ENCODE measurements at places on chromosomes 5 and 9.

DNA sequence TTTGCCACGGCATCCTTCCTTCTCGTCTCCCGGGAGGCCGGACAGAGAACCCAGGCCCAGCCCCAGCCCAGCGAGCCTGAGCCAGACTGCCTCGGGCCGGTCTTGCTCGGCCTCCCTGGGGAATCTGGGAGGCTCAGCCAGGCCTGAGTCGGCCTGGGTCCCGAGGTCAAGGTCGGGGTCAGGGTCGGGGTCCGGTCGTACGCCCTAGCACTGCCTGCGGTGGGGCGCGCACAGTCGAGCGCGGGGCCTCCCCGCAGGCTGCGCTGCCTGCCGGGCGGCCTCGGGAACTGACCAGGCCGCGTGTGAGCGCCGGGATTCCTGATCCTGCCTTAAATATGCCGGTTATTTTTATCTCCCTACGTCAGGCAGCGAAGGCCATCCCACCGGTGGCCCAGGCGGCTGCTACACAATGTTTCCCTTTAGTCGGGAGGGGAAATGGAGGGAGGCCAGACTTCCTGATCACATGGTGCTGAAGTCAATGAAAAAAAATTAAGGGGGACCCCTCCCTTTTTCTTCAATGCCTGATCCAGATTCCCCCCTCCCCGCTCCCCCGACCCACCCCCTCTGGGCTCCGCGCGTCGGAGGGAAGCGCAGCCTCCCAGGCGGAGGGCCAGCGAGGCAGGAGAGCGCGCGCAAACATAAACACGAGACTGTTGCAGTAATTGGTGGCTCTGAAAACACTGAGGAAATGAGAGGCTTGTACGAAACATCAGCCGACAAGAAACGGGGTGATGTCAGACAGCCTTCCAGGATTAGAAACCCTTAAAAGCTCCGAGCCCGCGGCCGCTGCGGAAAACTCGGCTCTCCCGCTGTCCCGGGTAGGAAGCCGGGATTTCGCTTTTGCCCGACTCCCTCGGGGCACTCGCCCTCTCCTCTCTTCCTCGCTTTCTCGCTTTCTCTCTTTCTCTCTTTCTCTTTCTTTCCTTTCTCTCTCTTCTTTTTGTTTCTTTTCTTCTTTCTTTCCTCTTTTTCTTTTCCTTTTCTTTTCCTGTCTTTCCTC lies 148.2 kb upstream of the KLF4 start:
- H3K36me3 ChIP-seq = no peaks in the 10 kb centered on the region
- H3K4me1 ChIP-seq = no peaks in the 10 kb centered on the region
- H3K27ac ChIP-seq = no peak overlapping the region
- DNase-seq = no peak
- H3K4me3 ChIP-seq = no peak overlapping the region

- no peak overlapping the region for H3K4me3 ChIP-seq
- H3K36me3 ChIP-seq = no peaks in the 10 kb centered on the region
- DNase-seq = no peak
- no peaks in the 10 kb centered on the region for H3K4me1 ChIP-seq
Observed at GRCh38 chr9:13750061-13750460, 470.6 kb upstream of the MPDZ start.

DNA sequence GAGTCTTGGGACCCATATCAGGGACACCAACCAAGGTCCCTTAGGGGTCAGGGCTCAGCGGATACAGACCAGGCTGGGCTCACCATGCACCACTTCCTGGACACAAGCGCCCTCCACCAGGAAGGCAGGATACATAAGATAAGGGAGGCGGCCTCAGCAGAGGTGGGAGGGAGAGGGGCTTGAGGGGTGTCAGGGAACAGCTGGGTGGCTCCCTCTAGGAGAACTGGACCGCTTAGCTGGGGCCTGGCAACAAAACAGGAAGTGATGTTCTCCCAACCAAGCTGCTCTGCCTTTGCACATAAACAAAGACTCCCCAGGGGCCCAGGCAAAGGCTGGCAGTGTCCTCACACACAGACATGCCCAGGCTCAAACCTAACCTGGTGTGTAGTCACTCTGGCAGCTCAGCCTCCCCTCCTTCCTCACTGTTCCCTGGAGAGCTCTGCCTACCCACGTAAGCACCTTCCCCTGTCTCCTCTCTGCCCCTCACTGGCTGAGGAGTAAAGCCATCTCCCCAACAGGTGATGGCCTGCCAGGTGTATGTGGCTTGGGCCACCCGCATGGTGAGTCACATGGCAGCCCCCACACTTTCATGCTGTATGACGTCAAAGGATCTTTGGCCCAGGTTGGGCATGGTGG lies 5.8 kb upstream of the BICD2 start:
- H3K36me3 ChIP-seq = no peaks in the 10 kb centered on the region
- H3K27ac ChIP-seq = no peak overlapping the region
- no peaks in the 10 kb centered on the region for H3K27me3 ChIP-seq
- H3K4me1 ChIP-seq = peaks cover 11% of the 10 kb centered on the region

GRCh38 chr9:71271602-71272001 lies 150.2 kb upstream of the TRPM3 start:
- no peaks in the 10 kb centered on the region for H3K4me1 ChIP-seq
- H3K27ac ChIP-seq = no peak overlapping the region
- no peak for DNase-seq
- H3K4me3 ChIP-seq = no peak overlapping the region

DNA sequence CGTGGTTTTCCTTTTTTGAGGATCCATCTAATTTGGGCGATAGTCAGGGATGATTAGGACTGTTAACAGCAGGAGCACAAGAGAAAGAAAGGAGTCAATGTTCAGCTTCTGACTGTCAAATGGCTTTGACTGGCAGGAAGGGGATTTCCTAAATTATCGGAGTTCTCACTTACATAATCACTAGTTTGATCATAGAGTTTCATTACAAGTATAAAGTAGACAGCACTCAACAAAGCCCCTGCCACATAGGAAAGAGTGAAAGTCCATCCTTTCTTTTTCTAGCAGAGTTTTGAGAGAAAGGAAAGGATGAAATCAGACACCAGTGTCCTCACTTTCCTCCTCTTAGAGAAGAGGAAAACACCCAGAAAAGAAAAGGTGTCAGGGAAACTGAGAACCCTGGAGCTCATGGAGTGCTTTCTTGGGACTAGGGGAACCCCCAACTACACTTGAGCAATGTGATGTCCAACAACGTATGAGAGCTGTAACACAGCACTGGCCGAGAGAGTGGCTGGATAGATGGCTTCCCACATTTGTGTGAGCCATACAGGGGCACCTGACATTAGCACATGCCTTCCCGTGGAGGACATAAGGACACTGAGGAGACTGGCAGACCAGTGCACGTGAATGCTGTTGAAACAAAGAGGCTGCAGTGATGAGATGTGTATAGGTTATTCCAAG lies 26.0 kb upstream of the LPAR1 start:
- no peaks in the 10 kb centered on the region for H3K36me3 ChIP-seq
- H3K27me3 ChIP-seq = no peaks in the 10 kb centered on the region
- H3K4me3 ChIP-seq = no peak overlapping the region
- no peaks in the 10 kb centered on the region for H3K4me1 ChIP-seq
- no peak for DNase-seq

DNA sequence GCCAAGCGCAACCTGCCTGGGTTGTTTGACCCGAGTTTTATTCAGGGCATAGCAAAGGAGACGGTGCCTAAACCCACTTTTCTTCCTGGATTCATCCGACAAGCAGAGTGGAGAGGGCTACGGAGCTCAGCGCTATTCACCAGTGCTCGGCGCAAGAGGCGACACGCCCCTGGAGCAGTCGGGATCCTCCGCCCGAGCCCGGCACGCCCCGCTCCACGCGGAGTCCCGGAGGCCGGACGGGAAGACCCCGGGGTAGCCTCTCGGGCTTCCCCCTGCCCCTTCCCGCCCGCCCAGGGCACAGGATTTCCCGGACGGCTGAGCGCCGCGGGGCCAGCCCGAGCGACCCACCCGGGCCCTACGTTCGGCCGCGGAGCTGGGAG lies 427 bp downstream of the SERINC5 start:
- H3K27ac ChIP-seq = peak overlapping the region; percentile 86
- no peaks in the 10 kb centered on the region for H3K27me3 ChIP-seq
- DNase-seq = peak; percentile 23
- H3K4me1 ChIP-seq = peaks cover 21% of the 10 kb centered on the region

DNA sequence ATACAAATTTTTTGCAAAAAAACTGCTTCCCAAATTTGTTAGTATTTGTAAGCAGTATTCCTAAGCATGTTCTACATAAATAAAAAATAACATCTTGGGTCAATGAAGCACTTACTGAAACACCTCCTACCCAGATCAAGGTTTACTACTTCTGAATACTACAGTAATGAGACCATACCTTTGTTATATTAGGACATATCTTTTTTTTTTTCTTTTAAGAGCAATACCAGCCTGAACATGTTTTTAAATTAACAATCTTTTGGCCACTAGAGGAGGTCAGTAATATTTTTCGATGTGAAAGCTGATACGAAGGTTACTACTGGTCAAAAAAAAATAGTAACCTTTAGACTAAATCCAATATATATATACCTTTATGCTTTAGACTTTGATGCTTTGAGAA lies 72.7 kb downstream of the CERT1 start:
- H3K27me3 ChIP-seq = no peaks in the 10 kb centered on the region
- no peaks in the 10 kb centered on the region for H3K36me3 ChIP-seq
- H3K4me1 ChIP-seq = no peaks in the 10 kb centered on the region

- no peak for DNase-seq
- no peak overlapping the region for H3K4me3 ChIP-seq
- no peaks in the 10 kb centered on the region for H3K36me3 ChIP-seq
- no peak overlapping the region for H3K27ac ChIP-seq
Observed at GRCh38 chr5:160133071-160133917, 14.0 kb upstream of the PWWP2A start.

DNA sequence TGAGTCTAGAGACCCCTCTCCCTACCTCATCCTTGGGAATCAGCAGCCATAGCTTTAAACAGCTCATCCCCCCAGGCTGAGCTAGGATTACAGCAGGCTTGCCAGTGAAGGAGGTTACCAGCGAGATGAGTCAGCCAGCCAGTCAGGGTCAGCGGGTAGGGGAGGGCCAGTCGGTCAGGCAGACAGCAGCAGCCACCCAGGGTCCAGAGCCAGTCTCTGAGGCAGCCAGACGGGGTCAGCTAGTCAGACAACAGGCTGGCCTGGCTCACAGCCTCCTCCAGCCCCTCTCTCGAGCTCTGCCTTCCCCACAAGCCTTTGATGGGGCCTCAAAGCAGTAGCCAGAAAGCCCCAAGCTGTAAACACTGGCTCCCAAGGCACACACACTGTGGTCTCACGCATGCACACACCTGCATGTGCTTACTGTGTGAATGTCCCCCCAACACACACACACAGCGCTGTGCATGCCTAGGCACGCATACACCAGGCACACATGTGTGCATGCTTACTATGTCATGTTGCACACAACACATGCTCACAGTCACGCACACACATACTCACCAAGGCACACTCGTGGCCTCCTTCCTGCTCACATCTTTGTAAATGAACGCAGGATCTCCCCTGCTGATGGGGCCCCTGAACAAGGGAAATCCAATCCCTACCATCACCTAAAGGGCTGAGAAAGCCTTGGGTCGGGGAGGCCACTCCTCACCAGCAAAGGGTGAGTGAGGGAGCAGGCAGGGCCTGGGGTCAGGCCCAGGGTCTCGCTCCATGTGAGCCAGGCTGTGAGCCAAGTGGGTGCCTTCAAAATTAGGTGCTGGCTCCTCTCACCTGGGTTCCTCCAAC lies 28.2 kb upstream of the CPLX2 start:
- H3K36me3 ChIP-seq = no peaks in the 10 kb centered on the region
- no peak overlapping the region for H3K27ac ChIP-seq
- no peak for DNase-seq
- H3K4me3 ChIP-seq = no peak overlapping the region
- H3K4me1 ChIP-seq = no peaks in the 10 kb centered on the region
- no peaks in the 10 kb centered on the region for H3K27me3 ChIP-seq

GRCh38 chr9:129868872-129869486 lies 33.7 kb downstream of the USP20 start:
- DNase-seq = peak; percentile 92
- H3K4me1 ChIP-seq = peaks cover 59% of the 10 kb centered on the region
- peaks cover 8% of the 10 kb centered on the region for H3K36me3 ChIP-seq
- no peak overlapping the region for H3K4me3 ChIP-seq

DNA sequence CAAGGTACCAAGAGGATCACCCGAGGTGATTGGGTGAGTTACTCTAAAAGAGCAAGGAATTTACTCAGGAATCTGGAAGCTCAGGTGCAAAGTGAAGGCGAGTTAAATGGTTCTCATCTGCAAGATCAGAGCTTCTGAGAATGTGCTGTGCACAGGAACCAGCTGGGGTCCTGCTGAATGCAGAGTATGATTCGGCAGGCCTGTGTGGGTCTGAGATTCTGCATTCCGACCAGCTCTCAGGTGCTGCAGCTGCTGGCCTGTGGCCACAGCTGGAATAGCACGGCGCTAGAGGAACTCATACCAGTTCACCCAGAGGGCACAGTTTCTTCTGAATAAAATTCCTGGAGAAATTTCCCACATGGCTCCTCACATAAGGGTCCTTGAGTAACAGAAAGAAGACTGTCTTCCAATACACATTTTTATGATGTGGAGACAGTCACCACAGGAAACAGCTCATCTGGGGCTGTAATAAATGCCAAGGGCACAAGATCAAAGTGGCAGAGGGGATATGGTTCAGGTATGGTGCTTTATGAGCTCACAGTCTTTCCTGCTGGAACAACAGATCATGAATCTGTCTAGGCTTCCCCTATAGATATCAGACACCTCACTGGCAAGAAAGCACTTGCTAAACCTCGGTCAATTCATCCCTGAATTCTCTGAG lies 83.9 kb downstream of the PTPN3 start:
- no peaks in the 10 kb centered on the region for H3K4me1 ChIP-seq
- H3K36me3 ChIP-seq = no peaks in the 10 kb centered on the region
- no peak overlapping the region for H3K4me3 ChIP-seq
- no peaks in the 10 kb centered on the region for H3K27me3 ChIP-seq
- H3K27ac ChIP-seq = no peak overlapping the region

Data from effector memory CD4-positive, alpha-beta T cell (primary cell).